Fibroblast of upper back skin (primary cell): ENCODE measurements at places on chromosomes 5 and 9.

DNA sequence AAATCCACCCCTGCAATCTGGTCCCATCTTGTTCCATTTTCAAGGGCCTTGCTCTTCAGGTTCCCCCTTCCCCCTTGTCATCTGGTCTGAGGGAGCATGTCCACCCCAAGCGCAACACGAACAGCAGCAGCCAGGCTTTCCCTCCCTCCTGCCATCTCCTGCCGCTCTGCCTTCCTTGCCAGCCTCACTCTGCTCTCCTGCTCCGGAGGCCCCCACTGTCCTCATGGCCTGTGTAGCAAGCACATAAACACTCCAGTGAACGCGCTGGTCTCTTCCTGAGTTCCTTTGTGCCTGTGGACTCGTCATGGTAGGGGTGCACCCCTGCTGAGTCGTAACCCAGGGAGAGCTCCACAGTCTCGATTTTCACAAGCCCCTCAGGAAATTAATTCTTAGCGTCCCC, 29.9 kb downstream of the TENT4A start:
- DNase-seq: no peak

DNA sequence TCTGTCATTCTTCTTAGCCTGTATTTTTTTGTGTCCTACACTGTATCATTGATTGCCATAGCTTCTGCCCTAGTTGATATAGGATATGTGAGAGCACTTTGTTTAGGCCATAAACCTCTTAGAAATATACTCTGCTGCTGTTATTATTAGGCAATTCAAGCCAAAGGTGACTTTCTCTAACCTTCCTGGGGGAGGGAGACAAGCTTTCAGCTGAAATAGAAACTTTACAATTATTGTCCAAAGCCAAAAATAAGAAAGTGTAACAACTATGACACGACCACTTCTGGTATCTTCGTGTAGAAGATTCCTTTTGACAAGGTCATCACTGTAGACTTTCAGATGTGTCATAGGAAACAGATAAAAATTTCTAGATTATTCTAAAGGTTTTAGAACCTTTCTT, 12.2 kb upstream of the CSNK1A1 start:
- peak; percentile 51 for DNase-seq

DNA sequence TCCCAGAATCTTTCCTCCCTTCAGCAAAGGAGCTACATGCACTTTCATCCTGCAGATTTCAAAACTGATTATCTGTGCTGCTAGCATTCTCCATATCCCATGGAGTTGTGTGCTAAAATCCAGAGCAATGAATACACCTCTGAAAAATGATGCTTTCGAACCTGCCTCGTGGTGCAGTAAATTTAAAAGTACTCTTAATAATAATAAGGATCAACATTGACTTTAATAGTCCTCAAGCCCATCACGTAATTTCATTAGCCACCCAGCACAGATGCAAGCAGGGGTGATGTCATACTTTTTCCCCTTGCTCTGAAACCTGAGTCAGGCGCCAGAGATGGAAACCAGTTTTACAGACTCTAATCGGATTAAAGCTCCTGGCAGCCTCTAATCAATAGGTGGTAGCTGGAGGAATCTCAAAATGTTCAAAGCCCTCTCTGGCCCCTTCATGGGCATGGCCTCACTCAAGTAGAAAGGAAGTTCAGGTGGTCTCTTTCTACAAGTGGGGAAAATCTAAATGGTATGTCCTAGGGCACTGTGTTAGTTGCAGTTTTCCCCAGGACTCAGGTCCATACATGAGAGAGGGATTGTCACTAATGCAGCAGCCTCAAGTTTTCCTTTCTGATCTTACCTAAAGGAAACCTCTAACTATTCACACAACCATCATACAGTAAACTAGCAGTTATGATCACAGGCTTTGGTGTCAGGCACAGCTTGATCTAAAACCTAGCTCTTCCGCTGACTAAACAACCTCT, 221.6 kb upstream of the SLC30A5 start:
- peak; percentile 16 for DNase-seq

- DNase-seq: peak; percentile 32
Observed at GRCh38 chr5:78985116-78985724, at the start of gene ARSB. Gene ARSB, minus strand, starts transcription at chr5:78985310. Its CDS starts 62 bp downstream, at chr5:78985248.

- DNase-seq: no peak
Observed at GRCh38 chr5:176507911-176508310, 29.3 kb downstream of the RNF44 start.

DNA sequence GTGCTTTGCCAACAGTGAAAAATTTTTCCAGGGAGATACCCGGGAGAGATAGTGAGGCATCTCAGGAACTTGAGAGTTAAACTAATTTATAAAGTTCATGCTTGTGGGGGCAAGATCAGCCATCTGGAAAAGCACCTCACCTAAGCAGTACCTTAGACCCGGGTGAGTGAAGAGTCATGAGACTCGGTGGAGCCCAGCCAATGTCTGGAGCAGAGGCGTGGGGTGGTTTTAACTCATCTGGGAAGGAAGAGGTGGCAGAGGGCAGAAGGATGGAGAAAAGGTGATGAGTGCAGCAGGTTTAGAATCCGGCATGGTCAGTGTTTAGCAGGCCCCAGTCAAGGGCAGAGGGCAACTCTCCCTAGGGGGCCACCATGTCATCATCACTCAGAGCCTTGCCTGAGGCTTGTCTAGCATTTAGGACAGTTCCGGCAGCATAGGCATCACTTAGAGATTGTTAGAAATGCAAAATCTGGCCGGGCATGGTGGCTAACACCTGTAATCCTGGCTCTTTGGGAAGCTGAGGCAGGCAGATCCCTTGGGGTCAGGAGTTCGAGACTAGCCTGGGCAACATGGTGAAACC, 4.3 kb upstream of the RNF183 start:
- no peak for DNase-seq

GRCh38 chr9:27572918-27573633, at the start of gene C9orf72:
Gene C9orf72, minus strand, starts transcription at chr9:27573481. Its CDS starts 6,361 bp downstream, at chr9:27567120.
- no peak for DNase-seq

DNA sequence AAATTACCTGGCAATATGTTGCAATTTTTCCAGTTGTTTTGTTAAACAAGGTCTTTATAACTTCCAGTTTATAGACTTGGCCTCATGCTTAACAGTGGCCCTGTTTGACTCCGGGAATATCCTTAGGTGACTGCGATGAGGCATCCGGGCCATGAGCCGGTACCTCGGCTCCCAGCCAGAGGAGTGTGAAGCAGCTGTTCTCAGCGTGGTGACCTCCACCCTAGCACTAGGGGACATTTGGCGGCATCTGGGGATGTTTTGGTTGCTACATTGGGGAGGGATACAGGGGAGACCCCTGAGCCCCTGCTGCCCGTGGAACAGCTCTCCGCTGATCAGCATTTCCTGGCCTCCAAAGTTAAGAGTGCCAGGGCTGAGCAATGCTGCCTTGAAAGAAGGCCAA, 533.4 kb downstream of the IRX1 start:
- no peak for DNase-seq

- no peak for DNase-seq
Observed at GRCh38 chr5:55851675-55851979, 470 bp downstream of the IL31RA start.

DNA sequence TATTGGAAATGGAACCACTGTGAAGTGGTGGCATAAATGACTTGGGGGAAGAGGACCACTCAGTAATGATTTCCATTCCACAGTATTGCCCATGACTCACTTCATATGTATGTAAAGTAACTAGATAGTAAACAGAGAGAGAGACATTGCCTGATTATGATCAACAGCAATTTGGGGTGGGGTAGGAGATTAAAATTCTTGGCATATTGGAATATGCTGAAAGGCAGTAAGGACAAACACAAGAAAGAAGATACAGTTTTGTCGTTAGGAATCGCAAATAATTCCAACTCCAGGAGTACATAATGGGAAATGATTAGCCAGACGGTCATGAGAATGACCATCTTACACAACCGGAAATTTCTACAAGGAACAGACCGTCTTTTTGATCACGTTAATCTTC, 1.5 kb upstream of the HMGCS1 start:
- no peak for DNase-seq

DNA sequence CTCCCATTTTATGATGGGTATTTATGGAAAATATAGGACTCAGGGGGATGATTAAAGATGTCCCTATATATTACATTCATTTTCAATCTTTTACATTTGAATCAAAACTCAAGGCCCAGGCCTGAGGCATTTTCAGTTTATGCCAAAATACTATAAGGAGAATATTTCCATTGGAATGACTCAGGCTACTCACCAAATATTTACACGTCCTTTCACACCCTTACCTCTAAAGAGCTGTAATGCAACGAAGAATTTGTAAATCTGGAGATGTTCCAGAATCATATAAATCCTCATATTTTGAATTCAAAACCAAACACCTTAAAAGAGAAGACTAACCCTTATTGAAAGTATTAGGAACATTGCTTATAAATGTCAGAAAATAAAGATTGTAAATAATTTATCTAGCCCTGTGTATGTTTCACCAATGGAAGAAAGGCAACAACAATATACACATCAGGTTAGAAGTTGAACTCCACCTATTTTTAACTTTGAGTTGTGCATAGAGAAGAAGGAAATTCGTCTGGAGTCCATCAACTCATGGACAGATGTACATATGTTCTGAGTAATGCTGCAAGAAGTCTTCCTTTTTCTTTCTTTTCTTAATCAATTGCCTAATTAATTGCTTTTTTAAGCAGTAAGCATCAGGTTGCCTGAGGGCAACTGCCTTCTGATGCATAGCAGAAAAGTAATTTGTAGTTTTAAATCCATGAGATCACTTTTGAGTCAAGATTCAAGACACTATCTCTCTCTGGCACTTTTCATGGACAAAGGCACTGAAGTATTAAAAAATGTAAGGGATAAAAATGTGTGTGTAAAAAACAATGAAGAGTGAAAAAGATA, 579.3 kb upstream of the RGMB start:
- no peak for DNase-seq

- peak; percentile 96 for DNase-seq
Observed at GRCh38 chr5:88785746-88786565, 97.0 kb downstream of the MEF2C start.

GRCh38 chr5:39513236-39513635, 88.5 kb upstream of the DAB2 start:
- DNase-seq: peak; percentile 31

DNA sequence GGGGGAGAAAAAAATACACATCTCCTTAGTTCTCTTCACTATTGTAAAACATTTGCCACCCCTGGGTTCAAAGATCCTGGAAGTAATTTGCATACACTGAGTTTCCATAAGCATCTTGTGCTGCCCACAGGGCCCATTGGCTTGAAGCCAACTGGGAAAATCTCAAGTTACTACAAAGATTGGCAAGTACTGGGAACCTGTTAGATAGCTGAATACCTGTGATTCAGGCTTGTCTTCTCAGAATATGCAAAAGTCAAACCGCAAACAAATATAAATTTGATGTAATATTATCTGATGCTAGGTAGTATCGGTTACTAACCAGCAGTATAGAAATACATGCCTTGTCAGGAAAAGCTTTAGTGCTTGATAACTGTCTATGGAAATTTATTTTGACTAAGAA, 156.9 kb upstream of the FST start:
- no peak for DNase-seq

DNA sequence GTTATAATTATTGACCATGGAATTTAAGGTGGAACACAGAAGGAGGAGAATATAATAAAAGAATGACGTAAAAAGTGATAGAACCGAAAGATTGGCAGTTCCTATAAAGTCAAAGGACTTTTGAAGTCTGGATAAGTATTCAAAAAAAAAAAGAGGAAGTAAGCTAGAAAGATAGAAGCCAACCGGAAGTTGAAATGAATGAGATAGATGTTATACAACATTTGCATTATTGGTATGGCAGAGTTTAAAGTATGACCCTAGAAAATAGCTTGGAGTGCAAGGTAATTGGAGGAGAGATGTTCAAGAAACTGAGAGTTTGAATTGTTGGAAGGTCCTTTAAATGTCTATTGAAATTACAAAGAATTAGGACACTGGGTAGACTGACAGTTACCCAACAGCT, 293.6 kb downstream of the FER start:
- DNase-seq: no peak

DNA sequence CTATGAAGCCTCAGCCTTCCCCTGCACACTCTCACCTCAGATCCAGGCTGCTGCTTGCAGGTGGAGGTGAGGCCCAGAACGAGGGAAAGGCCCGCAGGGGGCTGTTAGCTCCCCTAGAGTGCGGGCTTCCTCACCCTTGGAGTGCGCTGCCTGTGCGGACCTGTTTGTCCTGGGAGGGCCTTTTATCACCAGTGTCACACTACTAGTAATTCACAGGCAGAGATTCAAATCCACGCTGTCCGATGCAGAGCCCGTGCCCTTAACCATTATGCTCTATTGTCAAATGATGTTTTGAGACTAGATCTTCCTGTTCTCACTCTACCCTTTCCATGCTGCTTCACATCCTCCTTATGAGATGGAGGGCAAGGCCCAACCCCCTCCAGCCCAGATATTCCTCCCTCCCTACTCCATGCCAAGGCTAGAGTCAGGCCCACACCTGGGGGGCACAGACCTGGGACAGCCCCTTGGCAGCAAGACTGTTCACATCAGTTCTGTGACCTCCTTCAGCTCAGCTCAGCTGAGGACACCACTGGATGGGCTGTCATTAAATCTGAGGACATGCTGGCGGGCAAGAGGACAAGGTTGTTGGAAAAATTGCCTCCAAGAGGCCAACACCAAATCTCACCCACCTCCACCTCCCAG, 112.8 kb upstream of the SPOCK1 start:
- no peak for DNase-seq

- no peak for DNase-seq
Observed at GRCh38 chr5:95887977-95888376, 65.5 kb upstream of the GLRX start.

DNA sequence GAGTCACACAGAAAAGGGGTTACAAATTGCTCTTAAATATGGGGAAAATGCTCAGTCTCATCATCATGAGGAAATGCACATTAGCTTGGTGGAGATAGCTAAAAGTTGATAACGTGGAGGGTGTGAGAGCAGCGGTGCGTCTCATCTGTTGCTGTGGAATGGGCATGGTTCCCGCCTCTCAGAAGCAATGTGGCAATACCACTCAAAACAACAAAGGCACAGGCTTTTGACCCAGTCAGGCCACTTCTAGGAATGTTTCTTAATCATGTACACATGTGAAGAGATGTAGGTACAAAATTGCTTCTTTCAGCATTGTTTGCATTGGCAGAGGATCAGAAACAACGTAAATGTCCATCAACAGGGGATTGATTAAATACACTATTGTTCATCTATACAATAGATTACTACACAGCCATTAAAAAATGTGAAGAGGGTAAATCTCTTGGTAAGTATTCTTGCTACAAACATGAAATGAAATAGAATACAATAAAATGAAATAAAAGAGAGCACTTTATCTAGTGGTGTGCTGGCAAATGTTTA, 212.6 kb upstream of the MSX2 start:
- no peak for DNase-seq

- peak; percentile 65 for DNase-seq
Observed at GRCh38 chr9:137277329-137278041, at the start of gene TOR4A. Gene TOR4A, plus strand, starts transcription at chr9:137277726. Its CDS starts 964 bp downstream, at chr9:137278690.

GRCh38 chr5:175681968-175682340, 24.1 kb downstream of the HRH2 start:
- peak; percentile 6 for DNase-seq

DNA sequence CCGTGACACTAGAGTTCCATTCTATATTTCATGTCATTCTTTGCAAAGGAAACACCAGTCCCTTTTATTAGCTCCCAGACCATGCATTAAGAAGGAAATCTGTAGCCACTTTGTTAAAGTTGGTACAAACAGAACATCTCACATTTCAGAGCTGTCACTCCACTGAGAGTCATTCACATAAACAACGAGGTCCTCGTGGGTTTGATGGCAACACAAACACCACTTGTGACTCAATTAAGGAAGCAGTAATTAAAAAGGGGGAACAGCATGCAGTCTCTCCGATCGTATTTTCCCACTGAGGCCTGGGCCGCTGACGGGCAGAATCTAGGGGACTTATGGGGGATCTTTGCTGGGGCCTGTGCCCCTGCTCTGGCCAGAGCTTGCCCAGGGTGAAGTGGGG, 94.2 kb upstream of the ZNF618 start:
- no peak for DNase-seq

GRCh38 chr9:133879615-133880014, 112.5 kb downstream of the VAV2 start:
- DNase-seq: peak; percentile 14
